ENCODE measurements at places on chromosomes 5 and 9.
A peak's percentile ranks its signal among the peaks of the same experiment; 100 is the strongest.

DNA sequence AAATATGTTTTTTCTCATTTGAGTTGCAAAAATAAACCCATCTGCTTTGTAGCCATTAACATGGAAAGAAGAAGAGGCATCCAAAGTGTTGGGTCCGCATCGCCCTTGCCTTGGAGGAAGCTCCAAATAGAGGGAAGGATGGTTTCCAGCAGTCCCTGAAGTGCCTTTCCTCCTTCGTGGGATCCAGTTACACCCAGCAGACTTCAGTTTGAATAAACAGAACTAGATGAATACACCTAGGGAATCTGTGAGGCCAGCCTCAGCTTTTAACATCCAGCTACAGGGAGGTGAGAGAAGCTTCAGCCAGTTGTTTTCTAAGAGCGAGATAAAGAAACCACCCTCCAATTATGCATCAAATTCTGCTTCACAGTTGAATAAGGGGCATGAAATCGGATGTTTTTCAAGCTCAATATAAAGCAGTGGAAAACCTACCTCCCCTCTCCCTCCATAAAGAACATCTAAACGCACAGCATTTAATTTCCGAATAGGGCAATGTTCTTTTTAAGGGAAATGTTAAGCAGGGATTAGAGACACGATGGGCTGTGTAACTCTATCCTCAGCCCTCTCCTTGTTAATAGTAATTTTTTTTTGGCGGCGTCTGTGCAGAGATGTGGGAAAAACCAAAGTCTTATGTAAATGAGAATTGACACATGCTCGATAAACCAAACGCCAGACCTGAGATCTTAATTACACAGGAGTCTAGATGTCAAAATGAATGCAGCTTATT is 264.7 kb downstream of the SLIT3 start:
- no peak overlapping the region for H3K27ac ChIP-seq
- DNase-seq = no peak
- H3K4me1 ChIP-seq = no peaks in the 10 kb centered on the region
- H3K4me3 ChIP-seq = no peak overlapping the region
- H3K36me3 ChIP-seq = no peaks in the 10 kb centered on the region

- peaks cover 36% of the 10 kb centered on the region for H3K4me1 ChIP-seq
- peak overlapping the region; percentile 86 for H3K27ac ChIP-seq
- H3K36me3 ChIP-seq = no peaks in the 10 kb centered on the region
- H3K4me3 ChIP-seq = peak overlapping the region; percentile 7
- H3K27me3 ChIP-seq = no peaks in the 10 kb centered on the region
- DNase-seq = peak; percentile 62
Observed at GRCh38 chr5:149466457-149466972, 84.7 kb downstream of the CSNK1A1 start.

- H3K27me3 ChIP-seq = no peaks in the 10 kb centered on the region
- peak; percentile 90 for DNase-seq
- H3K4me1 ChIP-seq = peaks cover 8% of the 10 kb centered on the region
- H3K4me3 ChIP-seq = peak overlapping the region; percentile 95
- H3K36me3 ChIP-seq = no peaks in the 10 kb centered on the region
Observed at GRCh38 chr9:25677301-25678146, 720 bp downstream of the TUSC1 start.

DNA sequence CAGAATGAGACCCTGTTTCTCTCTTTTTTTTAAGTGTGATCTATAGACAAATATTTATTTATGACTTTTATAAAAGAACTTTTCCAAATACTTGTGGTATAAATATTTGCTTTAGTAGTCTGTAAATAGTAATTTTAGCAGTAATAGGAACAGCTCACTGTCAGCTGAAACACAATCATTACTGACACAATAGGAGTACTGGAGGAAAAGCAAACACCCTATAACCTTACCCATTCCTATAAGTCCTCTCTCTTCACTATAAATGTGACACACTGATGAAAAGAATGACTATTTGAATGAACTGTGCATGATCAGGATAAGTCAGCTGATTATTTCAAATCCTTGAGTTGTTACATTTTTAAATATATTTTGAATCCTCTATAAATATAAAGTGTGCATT is 72.4 kb downstream of the CDH12 start:
- H3K4me1 ChIP-seq = no peaks in the 10 kb centered on the region
- H3K27me3 ChIP-seq = no peaks in the 10 kb centered on the region
- no peak overlapping the region for H3K4me3 ChIP-seq
- no peaks in the 10 kb centered on the region for H3K36me3 ChIP-seq
- DNase-seq = no peak

DNA sequence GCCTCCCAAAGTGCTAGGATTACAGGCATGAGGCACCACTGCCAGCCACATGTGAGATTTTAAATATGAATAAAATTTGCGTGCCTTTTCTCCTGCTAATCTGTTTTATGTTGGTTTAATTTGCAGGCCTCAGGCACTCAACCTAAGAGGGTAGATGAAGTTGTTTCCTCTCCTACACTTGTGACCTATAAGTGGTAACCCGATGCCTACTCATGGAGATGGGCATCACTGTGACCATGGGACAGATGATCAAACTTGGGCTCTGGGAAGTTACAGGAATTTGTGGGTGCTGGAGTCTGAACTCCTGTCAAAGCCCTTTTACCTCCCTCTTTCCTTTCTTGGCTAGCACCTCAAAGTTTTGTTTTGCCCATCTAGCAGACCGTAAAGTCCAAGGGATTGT is 1.1 kb downstream of the SLC28A3 start:
- no peak for DNase-seq
- no peak overlapping the region for H3K27ac ChIP-seq
- no peak overlapping the region for H3K4me3 ChIP-seq

DNA sequence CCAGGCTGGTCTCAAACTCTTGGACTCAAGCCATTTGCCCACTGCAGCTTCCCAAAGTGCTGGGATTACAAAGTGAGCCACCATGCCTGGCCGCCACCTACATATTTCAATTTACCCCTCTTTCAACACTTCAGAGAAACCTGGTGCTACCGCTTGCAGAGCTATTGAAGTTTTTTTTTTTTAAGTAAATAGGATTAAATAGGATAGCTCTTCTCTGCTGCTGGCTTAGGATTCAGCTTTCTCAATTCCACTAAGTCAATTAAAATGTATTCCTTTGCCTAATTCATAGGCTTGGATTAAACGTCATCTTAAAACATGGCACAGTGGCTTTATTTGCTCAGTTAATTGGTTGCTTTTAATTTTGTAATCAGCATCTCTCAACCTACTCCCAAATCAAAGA is 41.0 kb downstream of the KIAA1191 start:
- no peaks in the 10 kb centered on the region for H3K4me1 ChIP-seq
- H3K4me3 ChIP-seq = no peak overlapping the region
- no peaks in the 10 kb centered on the region for H3K27me3 ChIP-seq
- no peak overlapping the region for H3K27ac ChIP-seq

- H3K4me1 ChIP-seq = no peaks in the 10 kb centered on the region
- no peak for DNase-seq
- H3K27ac ChIP-seq = no peak overlapping the region
- no peak overlapping the region for H3K4me3 ChIP-seq
Observed at GRCh38 chr5:149166128-149166527, 24.8 kb downstream of the ABLIM3 start.

DNA sequence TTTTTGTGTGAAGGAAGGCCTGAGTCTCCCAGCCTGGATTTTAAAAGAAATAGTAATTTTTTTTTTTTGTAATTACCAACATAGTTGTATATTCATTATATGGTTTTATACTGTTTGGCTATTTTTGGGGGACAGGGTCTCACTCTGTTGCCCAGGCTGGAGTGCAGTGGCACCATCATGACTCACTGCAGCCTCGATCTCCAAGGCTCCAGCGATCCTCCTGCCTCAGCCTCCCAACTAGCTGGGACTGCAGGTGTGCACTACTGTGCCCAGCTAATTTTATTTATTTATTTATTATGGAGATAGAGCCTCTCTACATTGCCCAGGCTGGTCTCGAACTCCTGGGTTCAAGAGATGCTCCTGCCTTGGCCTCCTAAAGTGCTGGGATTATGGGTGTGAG is 5.1 kb downstream of the LRRC8A start:
- peaks cover 8% of the 10 kb centered on the region for H3K36me3 ChIP-seq
- H3K27ac ChIP-seq = no peak overlapping the region
- no peak for DNase-seq
- peaks cover 19% of the 10 kb centered on the region for H3K4me1 ChIP-seq
- no peak overlapping the region for H3K4me3 ChIP-seq

GRCh38 chr9:116975126-116975525 is 288.0 kb downstream of the TRIM32 start:
- H3K4me3 ChIP-seq = no peak overlapping the region
- no peaks in the 10 kb centered on the region for H3K36me3 ChIP-seq
- DNase-seq = no peak

- no peaks in the 10 kb centered on the region for H3K36me3 ChIP-seq
- no peak for DNase-seq
Observed at GRCh38 chr5:63794296-63794695, 167.9 kb downstream of the HTR1A start.

GRCh38 chr5:167284222-167284890 is 1007.1 kb upstream of the WWC1 start:
- no peak overlapping the region for H3K27ac ChIP-seq
- no peak overlapping the region for H3K4me3 ChIP-seq
- DNase-seq = no peak
- no peaks in the 10 kb centered on the region for H3K36me3 ChIP-seq

Data from psoas muscle (tissue), 8 donors.